Activated CD4-positive, alpha-beta memory T cell treated with anti-CD3 and anti-CD28 coated beads, Interleukin-2, amount 10 ng/mL, durations not matched to agents 7 days and 5 days (primary cell): ENCODE measurements at places on chromosomes 5 and 9.

DNA sequence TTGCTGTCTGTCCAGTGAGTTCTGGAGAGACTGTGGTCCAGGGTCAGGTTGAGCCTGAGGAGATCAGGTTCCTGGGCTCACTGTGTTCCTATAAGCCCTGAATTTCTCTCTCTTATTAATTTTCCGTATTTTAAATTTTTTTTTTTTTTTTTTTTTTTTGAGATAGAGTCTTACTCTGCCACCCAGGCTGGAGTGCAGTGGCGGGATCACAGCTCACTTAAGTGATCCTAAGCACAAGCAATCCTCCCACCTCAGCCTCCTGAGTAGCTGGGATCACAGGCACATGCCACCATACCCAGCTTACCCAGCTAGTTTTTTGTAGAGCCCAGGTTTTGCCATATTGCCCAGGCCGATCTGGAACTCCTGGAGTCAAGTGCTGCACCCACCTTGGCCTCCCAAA, 22.5 kb downstream of the NDST1 start:
- no peak for DNase-seq

GRCh38 chr5:110965773-110966581, 105.5 kb upstream of the TSLP start:
- no peak for DNase-seq

DNA sequence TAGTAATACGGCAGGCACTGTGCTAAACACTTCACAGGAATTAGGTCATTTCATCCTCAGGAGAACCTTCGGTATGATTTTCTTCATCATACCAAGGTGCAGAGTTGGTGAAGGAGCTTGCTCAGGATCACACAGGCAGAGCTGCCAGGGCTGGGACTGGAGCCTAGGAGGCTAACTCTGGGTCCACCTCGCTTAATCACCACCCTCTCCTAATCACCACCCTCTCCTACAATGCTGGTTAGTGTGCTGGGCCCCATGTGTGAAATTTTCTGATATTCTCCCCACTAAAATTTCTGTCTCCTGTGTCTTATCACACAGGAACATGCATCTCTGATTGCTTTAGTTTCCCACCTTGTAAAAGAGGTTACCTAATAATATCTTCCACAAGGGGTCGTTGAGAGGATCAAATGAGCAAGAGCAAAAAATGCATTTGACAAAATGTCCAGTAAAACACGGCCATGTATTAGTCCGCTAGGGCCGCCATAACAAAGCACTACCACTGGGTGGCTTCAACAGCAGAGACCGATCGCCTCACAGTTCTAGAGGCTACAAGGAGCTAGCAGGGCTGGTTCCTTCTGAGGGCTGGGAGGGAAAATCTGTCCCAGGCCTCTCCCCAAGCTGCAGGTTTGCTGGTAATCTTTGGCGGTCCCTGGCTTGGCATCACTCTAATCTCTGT, 128.2 kb upstream of the NFIB start:
- DNase-seq: no peak

DNA sequence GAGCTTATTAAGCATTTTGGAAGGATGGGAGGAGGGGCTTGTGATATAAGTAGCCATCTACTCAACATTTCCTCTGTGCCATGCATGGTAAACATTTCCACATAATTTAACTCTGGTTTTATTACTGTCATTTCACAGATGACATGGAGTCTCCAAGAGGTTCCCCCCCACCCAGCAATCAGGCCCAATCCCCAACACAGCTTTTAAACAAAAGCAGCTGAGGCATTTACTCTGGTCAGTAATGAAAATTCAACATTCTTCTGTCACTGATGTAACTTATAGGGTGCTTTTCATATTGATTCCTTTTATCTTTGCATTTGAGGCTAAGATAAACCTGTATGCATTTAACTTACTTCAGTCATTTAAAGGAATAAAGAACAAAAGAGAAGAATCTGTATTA, 128.1 kb downstream of the COL23A1 start:
- DNase-seq: no peak

DNA sequence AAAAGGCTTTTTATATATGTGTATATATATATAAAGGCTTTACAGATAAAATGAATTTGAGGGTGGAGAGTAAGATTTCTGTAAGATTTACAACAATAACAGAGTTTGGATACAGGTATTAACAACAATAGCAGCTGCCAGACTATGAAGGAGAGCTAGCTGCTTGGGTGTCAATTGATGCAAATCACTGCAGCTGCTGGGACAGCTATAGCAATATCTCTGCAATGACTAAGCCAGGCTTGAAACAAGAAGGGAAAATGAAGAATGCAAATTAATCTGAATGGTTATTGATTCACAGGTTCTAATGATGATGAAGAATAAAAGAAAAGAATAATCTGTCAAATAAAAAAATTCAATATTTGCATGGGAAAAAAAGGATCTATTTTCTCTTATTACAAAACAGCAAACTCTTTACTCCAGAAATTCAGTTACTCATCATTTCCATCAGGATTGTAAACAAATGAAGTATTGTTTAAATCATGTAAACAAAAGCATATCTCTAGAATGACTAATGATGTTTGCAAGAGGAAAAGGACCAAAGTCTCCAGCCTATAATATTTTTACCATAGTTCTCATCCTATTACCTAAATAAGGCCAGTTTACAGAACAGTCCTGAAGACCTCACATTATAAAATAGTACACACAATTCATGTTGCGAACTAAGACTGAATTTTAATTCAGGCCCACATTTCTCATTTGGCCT, 219.0 kb downstream of the HTR1A start:
- no peak for DNase-seq

- DNase-seq: no peak
Measured at GRCh38 chr5:117863586-117864296, 1124.6 kb downstream of the DTWD2 start.
